ENCODE measurements at places on chromosomes 4 and X.
A peak's percentile ranks its signal among the peaks of the same experiment; 100 is the strongest.

DNA sequence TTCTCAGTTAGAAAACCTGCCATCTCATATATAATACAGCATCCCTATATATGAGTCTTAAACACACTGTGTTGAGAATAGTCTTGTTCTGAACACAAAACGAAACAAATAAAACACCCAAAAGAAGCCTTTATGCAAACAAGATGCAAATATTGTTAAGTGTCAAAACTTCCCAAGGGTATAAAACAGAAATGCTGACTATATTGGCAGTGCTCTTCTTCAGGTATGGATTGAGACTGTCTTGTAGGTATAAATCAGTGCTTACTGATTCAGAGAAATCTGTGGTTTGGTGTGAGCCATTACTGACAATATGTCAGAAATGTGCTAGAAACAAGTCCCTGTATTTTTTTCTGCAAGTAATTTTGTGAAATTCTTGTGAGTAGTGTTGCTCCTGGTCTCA is 82.8 kb upstream of the CTSO start:
- DNase-seq = no peak

DNA sequence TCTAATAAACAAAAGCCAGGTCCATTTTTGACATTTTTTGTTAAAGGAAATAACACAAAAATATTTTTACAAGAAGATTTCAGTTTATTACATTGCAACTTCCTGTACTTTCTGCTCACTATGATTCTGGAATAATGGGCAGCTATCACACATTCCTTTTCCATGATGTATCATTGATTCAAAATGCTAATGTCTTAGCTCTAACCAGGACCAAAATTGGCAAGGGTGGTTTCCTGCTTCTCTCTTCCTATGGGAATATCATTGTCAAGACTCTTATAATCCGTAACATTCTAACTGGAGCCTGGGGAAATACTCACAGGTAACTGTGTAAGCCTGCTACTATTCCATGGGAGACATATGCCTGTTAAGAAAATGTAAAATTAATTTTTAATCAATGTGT is 218.6 kb downstream of the DCAF12L2 start:
- peak; percentile 63 for DNase-seq

DNA sequence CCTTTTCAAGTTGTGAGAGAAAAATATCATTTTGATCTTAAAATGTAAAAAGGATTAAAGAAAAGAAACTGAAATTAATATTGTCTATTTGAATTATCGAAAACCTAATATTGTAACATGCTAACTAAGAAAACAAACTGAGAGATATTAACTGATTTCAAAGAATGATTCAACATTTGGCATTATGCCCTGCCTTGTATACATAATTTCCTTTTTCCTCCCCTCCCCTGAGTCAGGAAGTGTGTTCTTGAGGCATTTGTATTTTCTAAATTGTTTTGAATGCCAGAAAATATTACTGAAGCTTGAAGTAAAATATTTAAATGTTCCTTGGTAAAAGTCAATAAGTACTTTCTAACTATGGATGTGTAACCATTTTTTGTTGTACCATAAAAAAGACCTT is 49.4 kb downstream of the RPS6KA3 start:
- peak; percentile 52 for DNase-seq

GRCh38 chrX:17036171-17036961 is 89.9 kb downstream of the REPS2 start:
- DNase-seq = no peak

- peak; percentile 71 for DNase-seq
Measured at GRCh38 chr4:157013656-157014055, 42.1 kb upstream of the PDGFC start.

DNA sequence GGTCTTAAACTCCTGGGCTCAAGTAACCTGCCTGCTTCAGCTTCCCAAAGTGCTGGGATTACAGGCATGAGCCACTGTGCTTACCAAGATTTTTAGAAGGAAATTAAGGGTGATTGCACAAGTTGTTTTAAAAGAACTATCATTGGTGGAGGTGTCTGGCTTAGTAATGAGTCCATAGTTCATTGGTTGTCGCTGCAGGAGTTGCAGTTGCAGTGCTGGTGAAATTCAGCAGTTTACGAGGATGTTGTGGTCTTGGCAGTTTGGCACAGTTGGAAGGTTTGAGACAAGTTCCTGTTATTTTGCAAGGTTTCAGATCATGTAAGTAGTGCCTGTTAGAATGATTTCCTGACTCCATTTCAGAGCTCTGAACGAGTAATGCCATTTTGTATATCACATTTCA is 48.1 kb downstream of the RAB40AL start:
- no peak for DNase-seq

DNA sequence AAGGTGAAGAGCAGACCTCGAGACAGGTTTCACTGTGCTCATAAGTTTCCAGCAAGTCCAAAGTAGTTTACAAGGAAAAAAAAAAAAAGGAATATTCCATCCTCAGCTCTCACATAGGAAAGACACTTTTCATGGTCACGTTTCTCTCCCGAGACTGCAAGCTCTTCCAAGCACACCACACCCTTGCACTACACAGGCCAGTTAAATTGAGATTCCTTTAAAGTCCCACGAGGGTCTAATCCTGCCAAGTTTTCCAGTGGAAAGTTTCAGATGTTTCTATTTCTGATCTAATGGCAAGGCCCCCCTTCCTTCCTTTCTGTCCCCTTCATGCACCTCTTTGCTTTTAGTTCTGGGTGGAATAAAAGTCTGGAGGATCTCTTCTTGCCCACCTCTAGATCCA is 67.9 kb upstream of the PCDH19 start:
- no peak for DNase-seq

DNA sequence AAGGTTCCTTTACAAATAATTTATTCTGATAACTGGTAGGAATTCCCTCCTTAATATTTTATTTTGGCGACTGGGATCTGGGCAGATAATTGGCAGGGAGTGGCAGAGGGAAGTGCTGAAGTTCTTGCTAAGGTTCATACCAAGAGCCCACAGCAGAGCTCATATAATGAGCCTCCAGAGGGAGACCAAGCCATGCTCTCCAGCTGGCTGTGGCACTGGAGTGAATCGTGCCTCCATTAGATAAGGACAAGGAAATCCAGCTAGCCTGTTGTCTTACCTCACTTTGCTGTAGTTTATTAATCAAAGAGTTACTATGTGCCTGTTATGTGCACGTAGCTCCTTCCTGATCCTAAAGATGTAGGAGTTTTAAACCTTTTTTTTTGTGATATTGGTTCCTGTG is 1.3 kb downstream of the ASB12 start:
- no peak for DNase-seq

- peak; percentile 18 for DNase-seq
Measured at GRCh38 chr4:97720869-97721432, 422.3 kb downstream of the STPG2 start.

- DNase-seq = no peak
Measured at GRCh38 chrX:102745513-102745856, 24.9 kb downstream of the GPRASP3 start.

GRCh38 chrX:115093191-115093590 is 75.8 kb upstream of the IL13RA2 start:
- DNase-seq = no peak

DNA sequence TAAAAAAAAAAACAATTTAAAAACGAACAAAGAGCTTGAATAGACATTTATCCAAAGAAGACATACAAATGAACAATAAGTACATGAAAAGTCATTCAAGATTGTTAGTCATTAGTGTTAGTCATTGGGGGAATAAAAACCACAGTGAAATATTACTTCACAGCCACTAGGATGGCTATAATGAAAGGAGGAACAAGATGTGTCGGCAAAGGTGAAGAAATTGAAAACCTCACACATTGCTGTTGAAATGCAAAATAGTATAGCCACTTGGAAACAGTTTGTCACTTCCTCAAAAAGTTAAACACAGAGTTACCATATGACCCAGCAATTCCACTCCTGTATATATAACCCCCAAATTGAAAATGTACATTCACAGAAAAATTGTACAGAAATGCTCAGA is 45.2 kb upstream of the SLC39A8 start:
- DNase-seq = peak; percentile 28

- no peak for DNase-seq
Measured at GRCh38 chr4:38462367-38463055, 201.5 kb upstream of the KLF3 start.

DNA sequence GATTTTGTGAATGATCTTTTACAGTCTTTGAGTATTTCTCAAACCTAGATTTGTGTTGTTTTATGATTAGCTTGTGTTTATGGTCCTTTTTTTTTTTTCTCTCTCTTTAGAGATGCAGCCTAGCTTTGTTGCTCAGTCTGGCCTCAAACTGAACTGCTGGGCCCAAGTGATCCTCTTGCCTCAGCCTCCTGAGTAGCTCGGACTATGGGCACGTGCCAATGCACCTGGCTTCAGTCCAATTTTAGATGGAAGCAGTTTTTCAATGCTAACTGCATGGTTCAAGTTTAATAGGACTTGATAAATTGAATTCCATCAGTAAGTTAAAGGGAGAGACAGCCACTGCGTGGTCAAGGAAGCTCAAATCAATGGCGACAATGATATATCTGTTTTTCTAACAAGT is 3.8 kb upstream of the FGG start:
- no peak for DNase-seq

DNA sequence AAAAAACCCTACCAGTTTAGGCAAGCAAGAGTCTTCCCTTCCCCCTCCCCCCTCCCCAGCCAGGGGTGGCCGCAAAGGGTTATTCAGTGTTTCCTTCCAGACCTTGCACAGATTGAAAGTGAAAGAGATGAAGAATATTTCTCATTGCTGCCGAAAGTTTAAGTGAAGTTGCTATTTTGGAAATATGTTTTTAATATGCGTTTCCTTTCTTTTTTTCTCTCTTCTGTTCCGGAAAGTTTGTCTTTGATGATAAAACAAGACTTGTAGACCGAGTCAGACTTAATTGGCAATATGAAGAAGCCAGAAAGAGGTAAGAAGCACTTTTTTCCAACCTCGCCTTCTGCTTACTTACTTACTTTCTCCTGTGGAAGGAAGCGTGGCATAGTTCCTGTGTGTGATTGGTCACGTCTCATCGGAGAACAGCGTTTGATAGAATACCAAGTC is 58.5 kb upstream of the CLCN4 start:
- peak; percentile 45 for DNase-seq

- DNase-seq = no peak
Measured at GRCh38 chr4:140982613-140983340, 150.5 kb downstream of the RNF150 start.

GRCh38 chr4:3075652-3075981 is 1.1 kb downstream of the HTT start:
- DNase-seq = no peak

GRCh38 chr4:99215521-99215920 is 3.5 kb downstream of the ADH6 start:
- peak; percentile 18 for DNase-seq

DNA sequence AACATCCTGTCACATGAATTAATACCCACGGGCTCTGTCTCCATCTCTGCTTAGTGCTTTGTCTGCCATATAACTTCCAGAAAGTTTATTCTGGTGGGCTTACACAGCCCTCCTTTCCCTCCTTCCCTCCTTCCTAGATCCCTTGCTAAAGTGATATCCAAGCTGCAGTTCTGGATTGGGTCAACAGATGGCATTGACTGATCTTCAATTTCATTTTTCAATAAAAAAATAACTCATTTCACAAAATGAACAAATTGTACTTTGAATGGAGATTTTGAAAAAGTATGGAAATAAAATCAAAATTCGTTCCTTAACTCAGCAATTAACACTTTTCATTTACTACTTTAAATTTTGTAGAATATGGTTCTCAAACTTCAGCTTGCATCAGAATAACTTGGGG is 94.9 kb downstream of the NXF2 start:
- DNase-seq = no peak

DNA sequence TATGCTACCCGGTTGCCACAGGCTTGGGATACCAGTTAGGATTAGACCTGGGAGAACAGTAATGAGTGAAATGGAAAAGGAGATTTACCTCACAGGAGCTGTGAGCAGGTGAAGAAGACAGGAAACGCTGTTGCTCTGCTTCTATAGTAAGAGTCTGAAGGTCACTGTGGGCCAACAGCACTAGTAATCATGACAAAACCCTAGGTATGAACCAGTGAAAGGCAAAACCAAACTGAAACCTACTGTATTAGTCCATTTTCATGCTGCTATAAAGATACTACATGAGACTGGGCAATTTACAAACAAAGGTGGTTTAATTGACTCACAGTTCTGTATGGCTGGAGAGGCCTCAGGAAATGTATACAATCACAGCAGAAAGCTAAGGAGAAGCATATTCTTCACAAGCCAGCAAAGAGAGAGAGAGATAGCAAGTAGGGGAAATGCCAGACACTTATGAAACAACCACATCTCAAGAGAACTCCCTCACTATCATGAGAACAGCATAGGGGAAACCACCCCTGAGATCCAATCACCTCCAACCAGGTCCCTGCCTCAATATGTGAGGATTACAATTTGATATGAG is 736.7 kb upstream of the INTU start:
- no peak for DNase-seq

DNA sequence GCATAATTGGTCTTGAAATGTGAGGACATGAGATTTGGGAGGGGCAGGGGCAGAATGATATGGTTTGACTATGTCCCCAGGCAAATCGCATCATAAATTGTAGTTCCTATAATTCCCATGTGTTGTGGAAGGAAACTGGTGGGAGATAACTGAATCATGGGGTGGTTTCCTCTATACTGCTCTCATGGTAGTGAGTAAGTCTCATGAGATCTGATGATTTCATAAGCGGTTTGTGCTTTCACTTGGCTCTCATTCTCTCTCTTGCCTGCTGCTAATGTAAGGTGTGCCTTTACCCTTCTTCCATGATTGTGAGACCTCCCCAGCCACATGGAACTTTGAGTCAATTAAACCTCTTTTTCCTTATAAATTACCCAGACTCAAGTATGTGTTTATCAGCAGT is 2595.9 kb downstream of the PCDH7 start:
- peak; percentile 11 for DNase-seq
